ENCODE measurements at places on chromosomes 11 and 22.

- DNase-seq, result no peak
Measured at GRCh38 chr11:133965031-133965601, 8.3 kb upstream of the IGSF9B start.

GRCh38 chr11:120510406-120511115 lies 987 bp upstream of the GRIK4 start:
- DNase-seq, result no peak

GRCh38 chr22:19525116-19525660 lies 978 bp upstream of the CLDN5 start:
- DNase-seq, result no peak

DNA sequence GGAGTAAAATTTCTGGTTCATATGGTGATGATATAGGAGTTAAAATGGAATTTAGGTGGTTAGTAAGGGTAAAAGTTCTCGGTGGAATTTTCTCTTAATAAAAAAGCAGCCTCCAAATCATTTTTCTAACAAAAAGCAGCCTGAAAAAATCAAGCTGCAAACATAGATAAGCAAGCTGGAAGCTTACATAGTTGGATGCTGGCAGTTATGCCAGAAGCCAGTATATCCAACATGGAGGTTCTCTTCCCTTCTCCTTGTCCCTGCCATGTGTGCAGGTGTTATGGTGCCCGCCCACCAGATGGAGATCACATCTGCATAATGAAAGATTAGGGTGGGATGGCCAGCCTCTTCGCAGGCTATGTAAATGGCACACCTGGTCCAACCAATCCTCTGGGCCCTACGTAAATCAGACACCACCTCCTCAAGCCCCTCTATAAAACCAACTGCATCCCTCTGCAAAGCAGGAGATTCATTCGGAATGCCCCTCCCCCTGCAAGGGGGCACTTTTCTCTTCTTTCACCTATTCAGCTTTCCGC lies 22.4 kb downstream of the PIWIL3 start:
- DNase-seq, result no peak

- no peak for DNase-seq
Measured at GRCh38 chr22:26884921-26885320, 227.5 kb downstream of the MIAT start.

GRCh38 chr11:44356351-44356750 lies 46.4 kb upstream of the ALX4 start:
- DNase-seq, result no peak

GRCh38 chr11:43212279-43212678 lies 99.5 kb upstream of the API5 start:
- DNase-seq, result no peak

- no peak for DNase-seq
Measured at GRCh38 chr11:44185522-44185921, 90.0 kb downstream of the EXT2 start.

DNA sequence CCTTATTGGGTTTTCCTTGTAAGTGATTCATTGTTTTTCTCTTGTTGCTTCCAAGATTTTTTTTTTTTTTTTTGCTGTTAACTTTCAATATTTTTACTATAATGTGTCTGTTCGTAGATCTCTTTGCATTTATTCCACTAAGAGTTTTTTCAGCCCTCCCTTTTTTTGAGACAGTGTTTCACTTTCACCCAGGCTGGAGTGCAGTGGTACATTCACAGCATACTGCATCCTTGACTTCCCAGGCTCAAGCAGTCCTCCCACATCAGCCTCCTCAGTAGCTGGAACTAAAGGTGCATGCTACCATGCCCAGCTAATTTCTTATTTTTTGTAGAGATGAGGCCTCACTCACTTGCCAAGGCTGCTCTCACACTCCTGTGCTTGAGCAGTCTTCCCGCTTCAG lies 1282.0 kb upstream of the CNTN5 start:
- DNase-seq, result no peak

GRCh38 chr11:75035256-75035655 lies 46.5 kb downstream of the NEU3 start:
- no peak for DNase-seq

DNA sequence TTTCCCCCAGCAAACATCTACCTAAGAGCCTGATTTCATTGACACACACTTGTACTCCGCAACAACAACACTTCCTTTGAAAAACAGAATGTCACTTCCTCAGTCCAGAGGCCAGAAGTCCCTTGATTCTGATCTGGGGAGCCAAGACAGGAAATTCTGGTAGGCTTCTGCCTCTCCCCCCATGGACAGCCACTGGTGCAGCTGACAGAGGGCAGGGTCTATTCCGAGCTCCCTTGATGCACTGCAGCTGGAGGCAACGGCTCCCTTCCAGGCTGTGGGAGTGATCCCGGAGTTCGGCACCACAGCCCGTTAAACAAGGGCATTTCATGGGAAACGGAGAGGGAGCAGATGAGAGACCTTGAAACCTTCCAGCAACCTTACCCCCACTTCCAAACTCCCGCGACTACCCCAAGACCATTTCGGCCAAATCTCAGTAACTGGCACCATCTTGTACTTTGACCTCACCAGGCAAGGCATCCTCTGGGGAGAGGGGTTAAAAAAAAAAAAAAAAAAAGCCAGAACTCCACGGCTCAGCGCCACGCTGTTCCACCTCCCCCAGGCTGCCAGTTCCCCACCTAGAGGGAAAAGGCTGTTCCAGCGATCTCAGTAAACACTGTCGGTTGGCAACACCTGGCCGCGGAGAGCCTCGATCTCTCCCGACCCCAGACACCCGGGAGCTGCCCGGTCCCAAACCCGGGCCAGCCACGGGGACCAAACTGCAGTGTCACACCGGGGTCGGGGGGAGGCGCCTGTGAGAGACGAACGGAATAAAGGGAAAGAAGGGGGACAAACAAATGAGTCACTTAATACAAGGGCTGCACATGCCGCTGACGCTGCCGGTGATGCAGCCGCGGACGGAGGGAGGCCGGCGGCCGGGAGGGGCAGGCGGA lies 1.1 kb downstream of the GAB2 start:
- peak; percentile 53 for DNase-seq

DNA sequence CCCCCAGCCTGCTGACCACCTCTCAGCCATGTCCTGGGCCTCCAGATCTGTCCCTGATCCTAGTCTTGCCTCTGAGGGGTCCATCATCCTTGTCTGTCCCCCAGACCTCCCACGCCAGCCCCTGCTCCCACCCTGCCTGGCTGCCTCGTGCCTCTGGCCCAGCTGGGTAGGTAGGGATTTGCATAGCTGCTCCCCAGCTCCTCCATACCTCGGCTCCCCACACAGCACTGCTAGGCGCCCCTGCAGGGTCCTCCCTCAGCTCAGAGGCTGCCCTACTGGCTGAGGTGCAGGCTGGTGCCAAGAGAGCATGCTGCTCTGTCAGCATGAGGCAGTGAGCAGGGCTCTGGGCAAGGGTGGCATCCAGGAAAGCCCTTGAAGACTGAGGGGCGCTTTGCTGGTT lies 47.7 kb downstream of the NFAM1 start:
- no peak for DNase-seq

Data from stimulated activated CD8-positive, alpha-beta memory T cell treated with anti-CD3 and anti-CD28 coated beads, Interleukin-2, amount 100 ng/mL, for 1 hour (primary cell).